Small intestine (tissue), 16 donors: ENCODE measurements at places on chromosomes 6 and 20.
A peak's percentile ranks its signal among the peaks of the same experiment; 100 is the strongest.

GRCh38 chr20:23148731-23149570, 62.8 kb upstream of the CD93 start:
- H3K4me3 ChIP-seq: no peak overlapping the region
- H3K27ac ChIP-seq: peak overlapping the region; percentile 94
- DNase-seq: no peak
- H3K27me3 ChIP-seq: no peaks in the 10 kb centered on the region

DNA sequence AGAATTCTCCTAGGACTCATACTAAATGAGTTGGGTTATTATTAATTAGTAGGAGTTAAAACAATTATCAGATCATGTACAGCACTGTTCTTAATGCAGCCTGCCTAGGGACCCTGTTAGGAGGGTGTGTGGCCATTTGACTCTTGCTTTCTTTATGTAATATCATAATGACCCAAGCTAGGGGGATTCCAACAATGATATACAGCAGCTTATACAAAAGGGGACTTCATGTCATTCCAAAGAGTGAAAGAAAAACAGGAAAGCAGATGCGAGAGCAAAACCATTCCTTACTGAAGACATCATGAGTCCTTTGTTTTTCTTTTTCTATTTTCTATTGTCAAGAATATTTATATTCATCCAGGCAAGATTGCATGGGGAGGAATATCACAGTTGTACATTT, 455.2 kb downstream of the PLCB1 start:
- no peak overlapping the region for H3K4me3 ChIP-seq
- H3K27me3 ChIP-seq: no peaks in the 10 kb centered on the region
- DNase-seq: no peak
- no peak overlapping the region for H3K27ac ChIP-seq
- H3K4me1 ChIP-seq: no peaks in the 10 kb centered on the region

DNA sequence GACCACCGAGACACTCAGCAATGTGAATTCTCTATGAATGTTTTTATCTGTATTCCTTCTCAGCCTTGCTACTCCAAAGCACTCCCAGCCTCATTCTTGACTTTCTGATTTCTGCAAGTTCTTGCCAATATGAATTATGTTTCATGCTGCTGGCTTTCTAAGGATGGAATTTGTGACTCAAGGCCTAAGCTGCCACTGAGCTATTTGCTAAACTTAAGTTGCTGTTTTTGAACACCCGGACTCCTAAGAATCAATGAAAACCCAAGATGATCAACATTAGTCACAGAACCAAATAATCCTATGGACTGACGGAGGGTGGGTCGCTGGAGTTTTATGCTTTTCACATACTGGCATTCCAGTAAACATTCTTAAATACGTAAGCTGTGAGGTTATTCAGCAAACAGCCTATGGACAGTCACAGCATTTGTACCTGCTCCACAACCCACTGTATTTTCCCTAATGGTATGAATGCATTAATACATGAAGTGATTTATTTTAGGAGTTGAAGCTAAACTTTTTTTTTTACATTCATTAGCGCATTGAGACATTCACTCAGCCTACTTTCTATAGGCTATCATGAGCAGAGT, 8.2 kb upstream of the PXDC1 start:
- no peak overlapping the region for H3K4me3 ChIP-seq
- no peak overlapping the region for H3K27ac ChIP-seq
- no peaks in the 10 kb centered on the region for H3K4me1 ChIP-seq
- H3K27me3 ChIP-seq: no peaks in the 10 kb centered on the region

GRCh38 chr6:89330910-89331309, 15.8 kb upstream of the GABRR2 start:
- no peak overlapping the region for H3K27ac ChIP-seq
- no peak for DNase-seq
- H3K36me3 ChIP-seq: no peaks in the 10 kb centered on the region
- no peaks in the 10 kb centered on the region for H3K27me3 ChIP-seq
- no peaks in the 10 kb centered on the region for H3K4me1 ChIP-seq
- no peak overlapping the region for H3K4me3 ChIP-seq

GRCh38 chr6:142822842-142823241, 122.1 kb downstream of the HIVEP2 start:
- H3K27me3 ChIP-seq: no peaks in the 10 kb centered on the region
- no peak for DNase-seq
- H3K4me3 ChIP-seq: no peak overlapping the region
- H3K4me1 ChIP-seq: peaks cover 12% of the 10 kb centered on the region
- no peaks in the 10 kb centered on the region for H3K36me3 ChIP-seq

DNA sequence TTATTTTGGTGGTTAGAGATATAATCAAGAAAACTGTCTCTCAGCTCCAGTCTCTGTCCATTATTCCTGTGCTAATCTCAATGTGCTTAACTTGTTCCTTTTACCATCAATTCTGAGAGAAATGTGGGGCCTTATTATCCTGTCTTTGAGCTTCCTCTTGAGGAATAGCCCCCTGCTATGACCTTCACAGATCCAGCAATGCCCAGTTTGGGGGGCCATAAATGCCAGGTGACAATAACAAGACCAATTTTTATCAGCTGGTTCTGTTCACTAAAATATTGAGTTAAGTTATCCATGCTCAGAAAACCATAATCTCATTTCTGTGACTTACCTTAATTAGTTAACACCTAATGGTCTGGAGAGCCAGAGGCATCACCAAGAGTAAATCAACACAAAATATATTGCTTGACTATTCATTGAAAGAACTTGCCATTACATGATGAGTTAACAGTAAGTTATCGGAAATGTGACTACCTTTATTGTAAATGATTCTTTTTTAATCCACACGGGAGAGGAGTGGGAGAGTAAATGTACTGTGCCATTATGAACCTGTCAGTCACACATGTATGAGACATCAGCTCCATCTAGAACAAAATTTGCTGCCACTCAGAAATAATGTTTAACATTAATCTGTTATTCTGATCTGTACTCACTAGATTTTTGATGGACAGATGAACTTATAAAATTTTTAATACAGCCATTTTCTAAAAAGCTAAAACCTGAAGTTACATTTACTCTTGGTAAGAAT, 149.7 kb downstream of the ID4 start:
- H3K4me3 ChIP-seq: no peak overlapping the region
- no peak for DNase-seq
- no peaks in the 10 kb centered on the region for H3K36me3 ChIP-seq
- no peak overlapping the region for H3K27ac ChIP-seq

GRCh38 chr6:71496722-71497033, 208.1 kb downstream of the OGFRL1 start:
- no peak overlapping the region for H3K27ac ChIP-seq
- no peak overlapping the region for H3K4me3 ChIP-seq
- no peaks in the 10 kb centered on the region for H3K4me1 ChIP-seq
- DNase-seq: no peak

GRCh38 chr20:9241721-9242427, 173.0 kb downstream of the PLCB4 start:
- DNase-seq: peak; percentile 20
- no peak overlapping the region for H3K27ac ChIP-seq
- no peaks in the 10 kb centered on the region for H3K36me3 ChIP-seq

DNA sequence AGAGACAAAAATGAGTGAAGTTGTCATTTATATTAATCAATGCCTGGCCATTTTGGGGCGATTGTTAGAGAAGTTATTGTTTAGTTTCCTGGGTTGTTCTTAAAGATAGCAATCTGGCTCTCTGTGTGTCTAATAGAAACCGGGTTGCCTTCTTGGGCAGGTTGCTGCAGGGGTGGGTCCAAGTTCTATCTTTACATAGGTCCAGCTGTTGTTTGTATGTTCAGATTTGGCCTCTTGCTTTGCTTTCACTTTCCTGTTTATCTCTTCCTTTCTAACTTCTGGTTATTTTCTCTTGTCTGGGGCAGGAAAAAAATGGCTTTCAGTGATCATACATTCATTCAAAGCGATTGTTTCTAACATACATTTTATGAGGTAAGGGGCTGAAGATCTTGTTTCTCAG, 128.4 kb upstream of the NOX3 start:
- H3K27me3 ChIP-seq: no peaks in the 10 kb centered on the region
- no peak overlapping the region for H3K4me3 ChIP-seq
- no peak overlapping the region for H3K27ac ChIP-seq
- no peak for DNase-seq
